ENCODE measurements at places on chromosomes 3 and 15. TPM values are rescaled to one million over a fixed set of nuclear protein-coding genes. Genes with fewer than 3 reads are reported as not detected.

GRCh38 chr15:24772686-24773373 lies 97.3 kb downstream of the NPAP1 start:
- peak; percentile 27 for DNase-seq

DNA sequence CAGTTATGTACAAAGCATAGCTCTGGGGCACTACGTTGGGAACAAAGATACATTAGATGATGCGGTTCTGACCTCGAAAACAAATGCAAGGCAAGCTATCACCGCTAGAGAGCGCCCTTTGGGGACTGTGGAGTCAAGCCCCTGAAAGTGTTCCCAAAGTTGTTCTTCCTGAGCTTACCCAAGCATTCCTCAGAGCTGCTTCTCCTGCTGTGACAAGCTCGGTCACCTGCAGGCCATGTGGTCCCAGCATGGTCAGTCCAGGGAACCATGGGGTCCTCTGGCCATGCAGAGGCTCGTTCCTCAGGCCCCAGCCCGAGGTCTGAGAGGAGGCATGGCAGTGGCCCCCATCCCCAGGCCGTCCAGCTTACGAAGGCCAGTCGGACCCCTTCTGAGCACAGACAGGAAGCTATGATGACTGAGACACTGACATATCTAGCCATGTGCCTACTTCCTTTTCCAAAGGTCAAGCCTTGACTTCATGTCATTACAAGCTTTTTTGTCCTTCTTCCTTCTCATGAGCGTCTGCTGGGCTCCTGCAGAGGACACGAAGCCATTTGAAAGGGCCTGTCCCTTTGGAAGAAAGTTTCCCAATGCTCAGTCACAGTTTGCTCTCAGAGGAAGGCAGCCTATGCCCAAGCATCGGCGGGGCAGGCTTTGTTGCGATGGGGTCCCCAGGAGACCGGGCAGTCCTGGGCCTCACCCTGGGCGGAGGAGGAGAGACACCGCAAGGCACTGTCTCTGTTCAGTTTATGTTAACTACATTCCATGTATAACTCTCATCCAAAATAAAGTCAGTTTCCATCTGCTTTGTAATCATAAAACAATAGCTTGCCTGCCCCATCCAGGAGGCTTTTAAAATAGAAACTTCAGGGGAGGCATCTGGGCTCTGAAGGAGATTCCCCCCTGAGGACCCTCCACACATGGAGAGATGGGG lies 79.3 kb downstream of the ATP10A start:
- no peak for DNase-seq

DNA sequence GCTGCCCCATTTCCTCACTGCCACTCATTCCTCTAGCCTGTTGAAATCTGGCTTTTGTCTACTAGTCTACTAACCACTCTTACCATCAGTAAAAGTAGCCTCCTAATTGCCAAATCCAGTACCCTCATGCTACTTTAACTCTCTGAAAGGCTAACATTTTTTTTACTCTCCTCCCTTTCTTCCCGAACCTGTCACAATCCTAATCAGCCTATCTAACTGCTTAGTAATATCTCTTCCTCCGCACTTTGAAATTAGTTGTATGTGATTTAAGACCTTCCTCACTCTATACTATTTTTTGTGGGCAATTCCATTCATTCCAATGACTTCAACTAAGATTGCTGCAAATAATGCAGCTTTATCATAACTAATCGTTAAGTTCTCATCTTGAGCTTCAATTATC lies 3.7 kb downstream of the SENP7 start:
- DNase-seq = no peak

- DNase-seq = no peak
These were observed 37.0 kb downstream of the CMTM8 start for GRCh38 chr3:32275506-32275905.

GRCh38 chr3:20136231-20136630 lies 49.8 kb downstream of the SGO1 start:
- DNase-seq = no peak

Gene CLDN11
- 227 TPM for total RNA-seq

Gene NUP210
- 1.1 TPM for total RNA-seq

Data from pulmonary artery endothelial cell (primary cell).